ENCODE measurements at places on chromosomes 6 and 20. TPM values are rescaled to one million over a fixed set of nuclear protein-coding genes. Genes with fewer than 3 reads are reported as not detected.

Gene MCCD1
- 17.9 TPM for polyA plus RNA-seq

Gene ARG1
- 1.4 TPM for polyA plus RNA-seq

Gene C20orf202
- polyA plus RNA-seq, result 0.47 TPM

Gene CASS4
- 2.9 TPM for polyA plus RNA-seq

Gene RBPJL
- 0.20 TPM for polyA plus RNA-seq

Gene PHACTR3
- 9.7 TPM for polyA plus RNA-seq

Gene PI3
- polyA plus RNA-seq, result not detected

Gene LHFPL5
- polyA plus RNA-seq, result not detected

Gene TOX2
- 2.7 TPM for polyA plus RNA-seq

Gene GRIK2
- 14.2 TPM for polyA plus RNA-seq

Gene SLA2
- 0.55 TPM for polyA plus RNA-seq

Gene LY6G6C
- polyA plus RNA-seq, result 0.41 TPM

Gene DEFB132
- not detected for polyA plus RNA-seq

Gene ACTR5
- 10.2 TPM for polyA plus RNA-seq

Gene DDRGK1
- 60.2 TPM for polyA plus RNA-seq

Gene RSPO3
- polyA plus RNA-seq, result 30.8 TPM

Gene ADTRP
- 1.7 TPM for polyA plus RNA-seq

Gene ZNF334
- 33.6 TPM for polyA plus RNA-seq

Gene POU5F1
- 4.5 TPM for polyA plus RNA-seq

Gene SNAI1
- 9.6 TPM for polyA plus RNA-seq

Gene GCNT2
- polyA plus RNA-seq, result 21.2 TPM

Gene FAM83C
- not detected for polyA plus RNA-seq

Gene SF3B5
- 137 TPM for polyA plus RNA-seq

Gene SPTLC3
- 22.2 TPM for polyA plus RNA-seq

Gene PPP1R14C
- 21.7 TPM for polyA plus RNA-seq

Gene ME1
- 2.7 TPM for polyA plus RNA-seq

Gene EFCAB8
- not detected for polyA plus RNA-seq

Gene HCK
- 3.3 TPM for polyA plus RNA-seq

Gene MAP1LC3A
- 31.7 TPM for polyA plus RNA-seq

Gene TMEM217
- 2.1 TPM for polyA plus RNA-seq

Gene SIRPB1
- 0.56 TPM for polyA plus RNA-seq

Gene KAT14
- polyA plus RNA-seq, result 31.8 TPM

Gene PTPRK
- polyA plus RNA-seq, result 52.1 TPM

Gene TFAP2C
- 0.83 TPM for polyA plus RNA-seq

Gene PPDPF
- polyA plus RNA-seq, result 332 TPM

Gene CD93
- polyA plus RNA-seq, result 41.0 TPM

Gene DEF6
- polyA plus RNA-seq, result 4.8 TPM

Gene CGAS
- 3.1 TPM for polyA plus RNA-seq

Gene STMN3
- 20.7 TPM for polyA plus RNA-seq

Gene CLPSL1
- polyA plus RNA-seq, result 0.57 TPM

Gene TNNC2
- polyA plus RNA-seq, result 0.50 TPM

Gene LY6G6D
- polyA plus RNA-seq, result 0.20 TPM

Gene KHDRBS2
- 1.6 TPM for polyA plus RNA-seq

Gene PRR18
- 0.45 TPM for polyA plus RNA-seq

Gene SLC16A10
- 30.3 TPM for polyA plus RNA-seq

Gene DTD1
- polyA plus RNA-seq, result 35.8 TPM

Gene SLC44A4
- 51.9 TPM for polyA plus RNA-seq

Gene SRMS
- 0.16 TPM for polyA plus RNA-seq

Gene GRM1
- polyA plus RNA-seq, result 0.11 TPM

Gene LY6G6F
- polyA plus RNA-seq, result 0.44 TPM

Gene TLDC2
- polyA plus RNA-seq, result 2.8 TPM

Gene EBF4
- 45.7 TPM for polyA plus RNA-seq

Gene MOCS1
- polyA plus RNA-seq, result 12.6 TPM
